ENCODE measurements at places on chromosomes 7 and 10.
A peak's percentile ranks its signal among the peaks of the same experiment; 100 is the strongest.

DNA sequence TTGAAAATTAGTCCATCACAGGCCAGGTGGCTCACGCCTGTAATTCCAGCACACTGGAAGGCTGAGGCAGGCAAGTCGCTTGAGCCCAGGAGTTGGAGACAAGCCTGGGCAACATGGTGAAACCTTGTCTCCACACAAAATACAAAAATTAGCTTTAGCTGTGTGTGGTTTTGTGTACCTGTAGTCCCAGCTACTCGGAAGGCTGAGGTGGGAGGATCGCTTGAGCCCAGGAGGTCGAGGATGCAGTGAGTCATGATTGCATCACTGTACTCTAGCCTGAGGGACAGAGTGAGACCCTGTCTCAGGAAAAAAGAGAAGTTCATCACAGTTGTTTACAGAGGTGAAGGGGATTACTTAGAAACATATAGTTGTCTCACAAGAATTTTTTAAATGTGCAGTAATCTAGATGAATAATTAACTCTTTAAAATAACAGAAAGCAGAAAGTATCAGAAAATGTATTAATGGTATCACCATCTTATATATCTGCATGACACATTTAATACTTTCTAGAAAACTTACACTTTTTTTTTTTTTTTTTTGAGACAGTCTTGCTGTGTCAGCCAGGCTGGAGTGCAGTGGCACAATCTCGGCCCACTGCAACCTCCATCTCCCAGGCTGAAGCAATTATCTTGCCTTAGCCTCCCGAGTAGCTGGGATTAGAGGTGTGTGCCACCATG is 8.9 kb downstream of the LCOR start:
- DNase-seq: no peak

- peak; percentile 26 for DNase-seq
These were observed 18.7 kb downstream of the ZNF786 start for GRCh38 chr7:149071641-149072437.

DNA sequence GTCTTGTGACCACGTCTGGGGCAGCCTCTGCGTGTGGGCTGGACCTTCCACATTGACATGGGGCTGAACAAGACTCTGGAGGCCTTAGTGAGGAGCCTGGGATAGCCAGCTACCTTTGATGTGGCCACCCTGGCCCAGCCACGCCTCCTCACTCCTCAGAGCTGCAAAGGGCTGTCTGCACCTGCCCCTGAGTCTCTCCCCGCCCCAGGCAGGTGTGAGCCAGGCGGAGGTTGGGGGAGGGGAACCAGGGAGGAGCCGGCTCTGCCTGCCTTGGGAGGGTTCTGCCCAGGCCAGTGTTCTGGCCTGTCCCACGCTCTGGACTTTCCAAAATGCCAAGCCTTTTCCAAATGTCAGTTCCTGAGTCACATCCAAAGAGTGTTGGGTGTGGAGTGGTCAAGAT is 72.2 kb downstream of the GTF2IRD1 start:
- no peak for DNase-seq

DNA sequence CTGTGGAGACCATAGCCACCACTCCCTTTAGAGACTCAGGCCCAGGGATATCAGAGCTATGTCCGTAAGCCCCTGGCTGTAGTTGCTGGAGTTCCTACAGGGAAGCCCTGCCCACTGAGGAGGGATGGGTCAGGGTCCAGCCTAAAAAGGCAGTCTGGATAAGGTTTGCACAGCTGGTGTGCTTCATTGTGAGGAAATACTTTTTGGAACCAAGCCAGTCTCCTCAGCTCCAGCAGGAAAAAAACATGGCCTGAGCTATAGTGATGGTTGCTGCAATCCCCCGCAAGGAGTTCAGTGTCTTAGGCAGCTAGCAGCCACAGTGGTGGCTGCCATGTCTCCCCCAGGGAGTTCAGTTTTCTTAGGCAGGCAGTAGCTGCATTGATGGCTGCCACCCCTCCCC is 52.6 kb upstream of the CYP2C8 start:
- no peak for DNase-seq

DNA sequence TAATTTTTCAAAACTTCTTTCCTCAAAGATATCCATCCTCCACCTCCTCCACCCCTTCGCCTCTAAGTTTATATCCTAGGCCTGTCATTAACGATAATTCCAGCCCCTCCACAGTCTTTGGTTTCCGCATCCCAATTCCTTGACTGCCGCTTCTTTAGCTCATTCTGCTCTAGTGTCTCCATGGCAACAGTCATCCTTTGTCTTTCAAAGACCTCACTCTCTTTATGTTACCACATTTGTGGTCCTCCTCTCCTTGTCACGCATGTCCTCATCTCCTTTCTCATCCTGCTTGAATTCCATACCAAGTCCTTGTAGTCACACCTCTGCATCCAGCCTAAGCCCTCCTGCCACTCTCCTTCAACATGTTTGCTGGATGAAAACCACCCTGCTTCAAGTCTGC is 511.2 kb upstream of the KLF6 start:
- DNase-seq: no peak

GRCh38 chr10:49734676-49735075 is 27.4 kb downstream of the OGDHL start:
- no peak for DNase-seq

- no peak for DNase-seq
These were observed 95.6 kb downstream of the CPXM2 start for GRCh38 chr10:123795846-123796590.

- DNase-seq: no peak
These were observed 30.3 kb downstream of the TMEM168 start for GRCh38 chr7:112759905-112760304.

DNA sequence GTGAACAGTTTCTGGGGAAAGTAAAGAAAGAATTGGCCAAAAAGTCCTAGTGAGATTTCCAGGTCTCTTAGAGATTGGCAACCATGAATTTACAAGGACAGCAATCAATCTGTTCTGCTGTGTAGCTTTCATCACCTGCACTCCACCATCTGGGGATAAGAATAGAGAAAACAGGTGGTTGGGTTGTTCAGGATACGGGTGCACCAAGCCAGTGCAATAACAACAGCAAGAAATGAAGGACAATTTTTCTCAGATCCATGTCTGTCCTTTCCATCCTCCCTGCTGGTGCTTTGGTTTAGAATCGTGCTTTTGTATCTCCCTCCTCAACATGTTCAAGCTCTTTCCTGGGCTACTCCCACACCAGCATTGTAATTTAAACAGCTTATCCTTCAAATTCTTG is 787.7 kb downstream of the GRID1 start:
- no peak for DNase-seq

DNA sequence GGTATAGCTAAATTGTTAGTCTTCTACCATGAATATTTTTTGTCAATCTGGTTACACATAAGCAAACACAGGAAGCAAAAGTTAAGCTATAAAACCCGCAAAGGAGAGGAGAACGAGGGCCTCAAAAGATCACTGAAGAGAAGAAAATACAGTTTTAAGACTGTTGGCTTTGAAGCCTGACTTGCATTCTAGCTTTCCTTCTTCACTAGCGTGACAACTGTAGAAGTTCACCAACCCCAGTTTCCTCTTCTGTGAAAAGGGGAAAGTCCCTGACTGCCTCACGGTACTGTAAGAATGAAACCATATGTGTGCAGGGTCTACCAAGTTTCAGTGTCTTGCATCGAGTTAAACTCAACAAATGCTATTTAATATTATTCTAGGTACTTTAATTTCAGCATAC is 7.5 kb upstream of the LRRN3 start:
- DNase-seq: peak; percentile 29
